ENCODE measurements at places on chromosomes 1 and 21.

DNA sequence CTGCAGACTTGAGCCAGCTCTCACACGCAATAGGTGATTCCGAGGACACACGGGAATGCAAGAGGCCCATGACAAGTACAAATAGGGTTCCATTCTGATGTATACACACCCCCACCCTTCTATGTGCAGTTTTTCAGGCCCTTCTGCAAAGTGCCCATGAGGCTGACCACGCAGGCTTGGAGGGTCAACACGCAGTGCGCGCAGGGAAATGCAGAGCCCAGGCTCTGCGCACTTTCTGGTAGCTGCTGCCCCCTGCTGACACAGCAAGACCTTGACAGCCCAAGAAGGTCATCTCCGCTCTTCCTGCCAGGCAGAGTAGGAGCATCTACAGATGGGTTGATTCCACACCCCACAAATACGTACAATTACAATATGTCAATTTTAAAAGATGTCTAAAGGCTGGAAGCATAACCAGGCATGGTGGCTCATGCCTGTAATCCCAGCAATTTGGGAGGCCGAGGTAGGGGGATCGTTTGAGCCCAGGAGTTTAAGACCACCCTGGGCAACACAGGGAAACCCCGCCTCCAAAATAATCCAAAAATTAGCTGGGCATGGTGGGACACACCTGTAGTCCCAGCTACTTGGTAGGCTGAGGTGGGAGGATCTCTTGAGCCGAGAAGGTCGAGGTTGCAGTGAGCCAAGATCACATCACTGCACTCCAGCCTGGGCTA lies 18.5 kb downstream of the SH3BP5L start:
- no peak for DNase-seq

DNA sequence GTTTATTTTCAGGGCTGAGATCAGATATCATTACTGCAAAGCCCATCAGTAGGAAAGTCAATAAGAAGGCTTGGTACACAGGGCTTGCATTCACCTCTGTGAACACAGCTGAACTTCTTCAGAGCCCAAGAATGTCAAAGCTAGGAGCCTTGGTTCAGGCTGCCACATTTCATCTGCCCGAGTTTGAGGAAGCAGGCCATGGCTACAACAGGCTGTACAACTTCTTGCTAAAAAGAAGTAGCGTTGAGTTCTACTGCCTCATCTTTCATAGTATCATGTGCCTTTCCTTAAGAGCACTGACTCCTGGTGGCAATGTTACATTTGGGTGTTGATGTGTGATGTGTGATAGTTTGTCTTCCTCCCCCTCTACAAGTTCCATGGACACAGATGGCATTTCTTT lies 10.1 kb downstream of the C1orf162 start:
- DNase-seq = no peak

DNA sequence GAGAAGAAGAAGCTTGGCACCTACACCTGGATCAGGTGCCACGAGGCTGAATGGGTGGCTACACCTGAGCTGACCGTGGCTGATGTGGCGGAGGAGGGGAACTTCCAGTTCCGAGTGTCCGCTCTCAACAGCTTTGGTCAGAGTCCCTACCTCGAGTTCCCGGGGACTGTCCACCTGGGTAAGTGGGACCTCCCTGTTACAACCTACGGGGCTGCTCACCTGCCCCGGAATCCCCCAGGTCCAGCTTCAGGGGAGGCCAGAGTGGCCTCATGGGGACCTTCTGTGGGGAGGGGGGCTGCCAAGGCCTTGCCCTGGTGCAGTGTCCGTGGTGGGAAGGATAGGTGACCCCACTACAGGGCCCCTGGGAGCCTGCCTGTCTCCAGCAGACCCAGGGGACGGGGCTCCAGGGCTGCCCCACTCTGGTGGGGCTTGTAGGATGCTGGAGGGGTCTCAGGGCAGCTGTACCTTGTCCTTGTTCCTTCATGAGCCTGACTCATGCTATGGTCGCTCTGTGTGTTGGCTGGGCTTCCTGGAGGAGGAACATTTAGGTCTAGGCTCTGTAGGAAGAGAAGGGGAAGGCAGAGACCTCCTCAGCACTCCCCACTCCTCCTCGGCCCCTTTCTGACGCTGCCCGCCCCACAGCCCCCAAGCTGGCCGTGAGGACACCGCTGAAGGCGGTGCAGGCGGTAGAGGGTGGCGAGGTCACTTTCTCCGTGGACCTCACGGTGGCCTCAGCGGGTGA lies 7.2 kb downstream of the OBSCN start:
- DNase-seq = no peak

GRCh38 chr1:207858806-207859205 lies 52.1 kb downstream of the CD34 start:
- no peak for DNase-seq

- no peak for DNase-seq
Measured at GRCh38 chr1:186806477-186806876, 22.3 kb upstream of the PLA2G4A start.

- no peak for DNase-seq
Measured at GRCh38 chr1:72662918-72663317, 380.6 kb upstream of the NEGR1 start.

- DNase-seq = no peak
Measured at GRCh38 chr1:35931446-35932157, 697 bp downstream of the AGO3 start.

- DNase-seq = no peak
Measured at GRCh38 chr1:21307663-21308305, 17.5 kb upstream of the ECE1 start.

DNA sequence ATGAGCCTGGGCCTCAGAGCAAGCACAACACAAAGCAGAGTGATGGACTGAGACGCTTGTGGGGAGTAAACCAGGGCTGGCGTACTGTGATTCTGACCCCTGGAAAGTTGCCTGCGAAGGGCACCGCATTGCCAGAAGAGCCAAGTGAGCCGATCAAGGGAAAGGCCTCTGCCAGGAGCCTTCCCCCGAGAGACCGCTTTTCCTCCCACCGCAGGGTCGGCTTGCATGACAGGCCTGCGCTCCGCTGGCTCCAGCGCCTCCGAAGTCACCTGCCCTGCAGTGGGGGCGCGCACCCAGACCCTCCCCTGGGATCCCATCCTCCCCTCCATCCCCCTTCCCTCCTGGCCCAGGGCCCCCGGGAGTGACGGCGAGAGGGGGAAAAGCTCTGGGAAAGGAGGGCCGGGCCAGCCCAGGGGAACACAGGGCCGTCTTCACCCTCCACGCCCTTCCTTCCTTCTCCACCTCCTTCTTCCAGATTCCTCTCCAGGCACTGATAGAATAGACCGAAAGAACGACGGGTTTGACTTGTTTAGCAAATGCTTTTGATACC lies 165.0 kb downstream of the TRIM33 start:
- no peak for DNase-seq

- no peak for DNase-seq
Measured at GRCh38 chr1:158331481-158332150, at the start of gene CD1B. TSS of gene CD1B (minus strand) at chr1:158331531. CDS start at chr1:158331423, 108 bp downstream.

- DNase-seq = no peak
Measured at GRCh38 chr1:37901893-37902225, 42.5 kb upstream of the MTF1 start.

- DNase-seq = no peak
Measured at GRCh38 chr1:163395790-163396189, 74.0 kb downstream of the NUF2 start.

DNA sequence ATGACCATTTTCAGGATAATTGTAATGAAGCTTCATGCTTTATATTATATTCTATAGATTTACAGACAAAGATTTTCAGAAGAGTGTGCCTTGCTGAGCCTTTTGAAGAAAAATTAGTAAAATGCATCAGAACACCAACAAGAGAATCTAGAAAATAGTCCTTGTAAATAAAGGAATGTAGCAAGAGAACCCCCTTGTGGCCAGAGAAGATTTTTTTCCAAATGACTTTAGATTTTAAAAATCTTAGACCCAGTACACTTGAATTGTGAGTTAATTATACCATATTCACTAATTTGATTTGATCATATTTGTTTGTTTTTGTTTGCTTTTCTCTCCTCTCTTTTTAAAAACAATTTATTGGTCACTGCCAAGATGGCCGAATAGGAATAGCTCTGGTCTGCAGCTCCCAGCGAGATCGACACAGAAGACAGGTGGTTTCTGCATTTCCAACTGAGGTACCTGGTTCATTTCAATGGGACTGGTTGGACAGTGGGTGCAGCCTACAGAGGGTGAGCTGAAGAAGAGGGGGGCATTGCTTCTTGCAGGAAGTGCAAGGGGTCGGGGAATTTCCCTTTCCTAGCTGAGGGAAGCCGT lies 12.8 kb upstream of the IFI44L start:
- no peak for DNase-seq

Measured in NCI-H187 (cell line).